ENCODE measurements at places on chromosomes 7 and 10.

GRCh38 chr7:90309872-90310271 is 11.2 kb downstream of the FAM237B start:
- DNase-seq, result no peak

- no peak for DNase-seq
Measured at GRCh38 chr10:46292573-46293023, 5.8 kb downstream of the ANTXRL start.

DNA sequence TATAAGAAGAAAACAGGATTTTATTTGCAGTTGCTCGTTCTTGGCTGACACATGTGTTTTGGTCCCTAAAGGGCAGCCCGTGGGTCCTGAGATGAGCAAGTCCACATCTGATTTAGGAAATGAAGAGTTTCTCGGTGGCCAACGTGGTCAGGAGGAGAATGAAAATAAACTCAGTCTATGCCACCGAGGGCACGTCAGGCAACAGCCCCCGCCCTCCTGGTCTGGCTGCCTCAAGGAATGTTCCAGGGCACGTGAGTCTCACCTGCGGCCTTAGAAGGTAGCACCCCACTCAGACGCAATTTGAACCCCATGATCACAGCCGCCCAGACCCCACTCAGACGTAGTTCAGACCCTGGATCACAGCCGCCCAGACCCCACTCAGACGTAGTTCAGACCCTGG is 197.2 kb downstream of the ADARB2 start:
- peak; percentile 50 for DNase-seq

DNA sequence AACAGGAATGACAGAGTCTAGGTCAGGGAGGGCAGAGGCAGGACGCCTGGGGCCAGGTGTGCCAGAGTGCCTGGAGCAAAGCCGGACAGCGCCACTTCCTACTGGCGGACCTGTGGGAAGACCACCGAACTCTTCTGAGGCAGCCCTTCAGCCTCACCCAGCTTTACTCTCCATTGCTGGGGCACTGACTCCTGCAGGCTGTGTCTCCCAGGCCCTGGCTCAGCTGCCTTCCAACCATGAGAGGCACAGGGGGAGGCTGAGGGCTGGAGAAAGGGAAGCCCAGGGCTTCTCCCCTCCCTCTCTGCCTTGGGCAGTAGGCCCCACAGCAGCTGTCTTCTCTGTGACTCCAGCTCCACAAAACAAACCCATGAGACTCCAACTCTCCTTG is 139.6 kb upstream of the UNC5B start:
- DNase-seq, result peak; percentile 52

DNA sequence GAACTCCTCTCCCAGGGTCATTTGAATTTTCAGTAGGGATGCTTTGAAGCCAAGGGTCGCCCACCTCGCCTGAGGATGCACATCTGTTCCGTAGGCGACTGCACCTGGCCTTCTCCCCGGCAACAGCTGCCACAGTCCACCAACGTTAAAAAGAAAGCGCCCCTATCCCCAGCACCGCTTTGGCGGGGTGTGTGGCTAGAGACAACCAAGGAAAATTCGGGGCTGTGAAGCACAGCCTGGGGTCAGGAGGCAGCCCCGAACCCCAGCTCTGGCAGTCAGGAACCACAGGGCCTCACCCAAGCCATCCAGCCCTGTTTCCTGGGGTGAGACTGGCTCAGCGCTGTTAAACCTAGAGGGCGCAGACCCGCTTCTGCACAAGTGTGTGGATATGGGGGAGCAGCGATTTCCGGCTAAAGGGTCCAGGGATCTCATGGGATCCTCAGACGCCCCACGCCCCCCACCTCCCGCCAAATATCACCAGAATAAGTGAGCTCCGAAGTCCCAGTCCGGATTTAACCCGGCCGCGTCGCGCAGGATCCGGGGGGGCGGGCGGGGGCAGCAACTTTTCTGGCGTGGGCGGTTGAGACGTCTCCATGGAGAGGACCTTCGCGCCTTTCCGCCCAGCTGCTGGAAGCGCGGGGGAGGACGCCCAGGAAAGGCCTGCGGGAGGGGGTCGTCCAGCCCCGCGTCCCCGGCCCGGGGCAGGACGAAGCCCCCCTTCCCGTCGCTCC is 822 bp downstream of the ZC3HAV1L start:
- peak; percentile 93 for DNase-seq

- DNase-seq, result no peak
Measured at GRCh38 chr10:38118072-38118807, 24.1 kb downstream of the ZNF37A start.

GRCh38 chr7:19701471-19701870 is 7.4 kb downstream of the POLR1F start:
- DNase-seq, result no peak

DNA sequence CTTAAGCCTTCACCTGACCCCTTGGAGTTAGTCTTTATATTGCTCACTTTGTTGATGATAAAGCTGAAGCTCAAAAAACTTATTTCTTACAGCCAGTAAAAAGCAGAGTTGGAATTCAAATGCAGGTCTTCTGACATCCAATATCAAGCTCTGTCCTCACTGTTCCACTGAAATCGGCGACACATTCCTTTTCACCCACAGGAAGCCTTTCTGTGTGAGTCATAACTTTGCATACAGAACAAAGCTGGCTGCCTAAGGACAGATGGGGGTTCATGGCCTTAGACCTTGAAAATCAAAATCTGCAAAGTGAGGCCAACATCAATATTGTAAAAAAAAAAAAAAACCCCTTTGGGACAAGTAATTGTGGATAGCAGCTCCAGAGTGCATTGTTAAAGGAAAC is 21.8 kb upstream of the AKR1B1 start:
- DNase-seq, result no peak

DNA sequence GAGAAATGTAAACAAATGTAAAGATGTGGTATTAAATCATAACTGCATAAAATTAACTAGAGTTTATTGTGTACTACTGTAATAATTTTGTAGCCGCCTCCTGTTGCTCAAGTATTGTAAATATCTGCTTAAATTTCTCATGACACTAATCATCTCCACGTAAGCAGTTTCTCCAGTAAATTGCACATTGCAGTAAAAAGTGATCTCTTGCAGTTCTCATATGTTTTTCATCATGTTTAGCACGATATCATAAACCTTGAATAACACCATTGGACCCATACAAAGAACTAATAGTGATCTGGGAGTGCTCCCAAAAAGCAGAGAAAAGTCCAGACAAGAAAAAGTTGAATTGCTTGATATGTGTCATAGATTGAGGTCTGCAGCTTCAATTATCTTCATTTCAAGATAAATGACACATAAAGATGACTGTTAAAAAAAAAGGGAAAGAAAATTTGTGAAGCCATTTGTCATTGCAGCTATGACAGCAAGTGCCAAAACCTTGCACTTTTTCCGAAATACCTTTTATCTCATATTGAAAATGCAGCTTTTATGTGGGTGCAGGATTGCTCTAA is 15.3 kb downstream of the LIPA start:
- no peak for DNase-seq

GRCh38 chr10:125232841-125233240 is 72.5 kb upstream of the CTBP2 start:
- no peak for DNase-seq

- DNase-seq, result no peak
Measured at GRCh38 chr10:49367600-49367999, 28.3 kb downstream of the DRGX start.

DNA sequence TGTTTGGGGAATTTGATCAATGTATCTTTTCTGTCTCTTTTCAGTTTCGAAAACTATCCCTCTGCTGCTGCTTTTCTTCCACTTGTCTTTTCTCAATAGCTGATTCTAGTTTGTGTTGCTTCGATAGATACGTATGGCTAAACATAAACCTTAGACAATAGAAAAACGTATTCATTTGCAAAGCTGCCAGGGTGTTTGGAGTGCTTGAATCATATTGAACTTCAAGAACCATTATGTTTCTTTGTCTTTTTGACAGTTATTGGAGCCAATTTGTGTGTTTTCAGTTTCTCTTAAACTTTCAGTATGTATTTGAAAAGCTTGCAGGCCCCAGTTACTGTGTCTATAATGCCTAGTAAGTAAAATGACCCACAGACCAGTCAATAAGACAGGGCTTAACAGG is 25.1 kb downstream of the NRF1 start:
- no peak for DNase-seq

- DNase-seq, result no peak
Measured at GRCh38 chr7:147196481-147196880, 1079.9 kb downstream of the CNTNAP2 start.

DNA sequence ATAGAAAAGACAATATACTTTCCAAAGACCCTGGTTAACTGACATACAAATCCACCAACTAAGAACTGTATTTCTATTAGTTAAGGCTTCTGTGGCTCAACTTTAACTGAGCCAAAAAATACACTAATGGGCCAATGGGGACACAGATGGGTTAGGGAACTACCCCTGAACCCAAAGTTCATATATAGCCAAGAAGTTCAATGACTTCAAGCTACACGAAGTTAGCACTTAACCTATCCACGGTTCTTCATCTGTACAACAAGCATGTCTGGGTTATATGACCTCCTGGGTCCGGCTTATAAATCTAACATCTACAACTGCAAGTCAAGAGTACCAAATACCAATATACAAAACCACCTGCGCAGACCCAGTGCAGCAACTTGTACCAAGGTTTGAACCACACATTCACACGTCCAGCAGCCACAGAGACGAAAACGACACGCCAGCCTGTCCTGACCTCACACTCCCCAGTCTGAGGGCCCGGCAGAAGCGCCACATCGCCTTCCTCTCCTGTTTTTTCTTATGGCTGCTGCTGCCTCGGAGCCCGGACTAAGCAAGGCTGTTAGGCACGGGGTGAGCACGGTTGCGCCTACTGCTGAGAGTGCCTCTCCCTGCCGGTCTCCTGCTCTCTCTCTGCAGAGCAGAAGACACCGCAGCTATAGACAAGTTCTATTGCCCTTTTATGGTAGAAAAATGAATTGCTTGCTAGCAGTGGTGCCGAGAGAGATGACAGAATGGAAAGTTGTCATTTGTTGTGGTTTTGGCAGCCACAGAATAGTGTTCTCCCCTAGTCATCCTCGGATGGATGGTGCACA is 86.3 kb downstream of the RNF216 start:
- no peak for DNase-seq

DNA sequence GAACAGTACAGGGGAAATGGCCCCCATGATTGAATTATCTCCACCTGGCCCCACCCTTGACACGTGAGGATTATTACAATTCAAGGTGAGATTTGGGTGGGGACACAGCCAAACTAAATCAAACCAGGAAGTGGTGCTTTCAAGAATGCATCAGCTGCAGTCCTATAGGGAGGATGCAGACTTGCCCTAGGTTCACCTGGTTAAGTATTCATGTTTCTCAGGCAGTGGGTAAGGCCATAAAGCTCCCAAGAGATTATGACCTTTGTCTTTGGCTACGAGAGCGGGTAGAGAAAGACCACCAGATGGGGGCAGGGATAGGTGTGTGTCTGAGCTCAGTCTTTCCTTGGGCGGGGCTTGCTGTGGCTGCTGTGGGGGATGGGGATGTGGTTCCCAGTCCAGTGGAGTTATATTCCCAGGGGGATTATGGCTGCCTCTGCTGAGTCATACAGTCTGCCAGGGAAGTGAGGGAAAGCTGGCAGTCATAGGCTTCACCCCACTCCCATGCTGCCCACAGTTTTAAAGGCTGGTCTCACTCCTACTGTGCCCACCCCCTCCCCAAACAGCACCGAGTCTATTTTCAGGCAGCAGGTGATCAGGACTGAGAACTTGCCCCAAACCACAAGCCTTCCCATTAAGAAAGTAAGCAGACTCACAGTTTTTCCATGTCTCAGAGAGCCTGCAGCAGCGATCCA is 8.4 kb upstream of the R3HCC1L start:
- DNase-seq, result no peak
